ENCODE measurements at places on chromosomes 1 and 21. TPM values are rescaled to one million over a fixed set of nuclear protein-coding genes. Genes with fewer than 3 reads are reported as not detected.

Gene LMOD1
- not detected for total RNA-seq

Gene ST7L
- total RNA-seq: 12.2 TPM

Gene HCRTR1
- not detected for total RNA-seq

Gene CD2
- 353 TPM for total RNA-seq

Gene GJA9
- total RNA-seq: not detected

Gene OR2L13
- not detected for total RNA-seq

Gene IGSF8
- 39.5 TPM for total RNA-seq

Gene TMEM240
- total RNA-seq: 0.59 TPM

Gene FGR
- 1.6 TPM for total RNA-seq

Gene HIPK1
- total RNA-seq: 81.2 TPM

Gene CELA2A
- total RNA-seq: not detected

Gene CELA3A
- total RNA-seq: not detected

Gene ADAMTSL4
- total RNA-seq: 0.22 TPM

Gene HORMAD1
- not detected for total RNA-seq

Gene MMEL1
- total RNA-seq: 0.44 TPM

Gene ACBD6
- 50.3 TPM for total RNA-seq

Gene IFNGR2
- 3.1 TPM for total RNA-seq

Gene COL24A1
- total RNA-seq: not detected

Gene LCE2C
- not detected for total RNA-seq

Gene PFKFB2
- 3.0 TPM for total RNA-seq

Gene CYP4A11
- not detected for total RNA-seq

Gene NMNAT2
- total RNA-seq: not detected

Gene CRB1
- total RNA-seq: not detected

Gene TCP10L
- total RNA-seq: not detected

Gene FCAMR
- not detected for total RNA-seq

Gene ATF6
- 22.4 TPM for total RNA-seq
